Progenitor cell of endocrine pancreas (in vitro differentiated cells): ENCODE measurements at places on chromosomes 1 and 21. TPM values are rescaled to one million over a fixed set of nuclear protein-coding genes. Genes with fewer than 3 reads are reported as not detected.

The OR10Z1 gene
- not detected in 2 replicates for total RNA-seq

The FCAMR gene
- not detected in 2 replicates for total RNA-seq

The FCRL6 gene
- total RNA-seq = not detected in 2 replicates

The RAP1GAP gene
- total RNA-seq = 15.3 and 16.1 TPM in 2 replicates

The DNAJC11 gene
- 64.1 and 65.8 TPM in 2 replicates for total RNA-seq

The ADAMTS5 gene
- total RNA-seq = 3.2 and 6.3 TPM in 2 replicates

GRCh38 chr1:12148160-12148957 lies 18.4 kb upstream of the TNFRSF1B start:
- DNase-seq = no peak

- DNase-seq = no peak
These were observed 143.0 kb upstream of the GRIK3 start for GRCh38 chr1:37177230-37177864.

GRCh38 chr1:117860896-117861610 lies 68.4 kb downstream of the GDAP2 start:
- DNase-seq = no peak

- no peak for DNase-seq
These were observed 17.9 kb downstream of the CSTB start for GRCh38 chr21:43758111-43758641.

DNA sequence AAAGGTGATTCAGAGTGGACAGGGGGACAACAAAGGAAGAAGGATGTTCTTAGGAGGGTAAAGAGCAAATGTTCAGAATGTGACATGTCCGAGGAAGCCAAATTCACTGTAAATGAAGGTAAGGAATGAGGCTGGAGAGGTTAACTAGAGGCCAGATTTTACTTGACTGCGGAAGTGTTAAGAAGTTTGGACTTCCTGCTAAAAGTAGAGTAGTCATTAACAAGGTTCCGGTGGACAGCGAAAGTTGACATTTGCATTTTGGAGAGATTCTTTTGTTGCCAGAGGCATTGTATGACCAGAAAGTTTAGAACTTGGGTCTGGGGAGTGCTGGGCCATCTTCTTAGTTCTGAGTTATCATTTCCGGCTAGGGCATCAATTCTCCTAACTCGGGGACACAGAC lies 7.2 kb upstream of the ERRFI1 start:
- DNase-seq = no peak

GRCh38 chr1:91578320-91579109 lies 77.9 kb downstream of the CDC7 start:
- no peak for DNase-seq

DNA sequence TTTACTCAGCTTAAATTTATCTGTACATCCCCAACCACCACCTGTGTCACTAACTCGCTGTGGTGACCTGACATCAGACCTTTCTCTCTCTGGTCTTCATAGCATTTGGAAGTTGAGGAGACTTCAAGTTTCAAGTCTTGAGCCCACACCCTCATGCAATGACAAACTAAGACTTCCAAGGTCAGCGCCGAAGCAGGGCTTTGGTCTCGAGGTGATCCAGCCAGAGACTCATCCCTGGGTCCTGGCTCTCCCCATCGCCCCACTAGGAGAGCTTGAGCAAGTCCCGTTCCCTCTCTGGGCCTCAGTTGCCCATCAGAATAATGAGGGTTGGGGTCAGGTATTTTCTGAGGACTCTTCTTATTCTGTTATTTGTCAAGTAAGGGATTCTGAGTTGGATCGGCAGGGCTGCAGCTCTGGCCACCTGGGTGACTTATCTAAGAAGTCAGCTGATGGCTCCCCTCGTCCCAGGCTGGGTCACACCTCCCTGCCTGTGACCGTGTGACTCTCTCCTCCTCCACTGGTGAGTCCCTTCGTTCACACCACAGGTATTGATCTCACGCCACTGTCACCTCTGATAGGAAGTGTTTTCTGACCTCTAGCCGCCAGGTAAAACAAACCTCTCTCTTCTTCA lies 143.7 kb upstream of the RUNX3 start:
- DNase-seq = no peak

DNA sequence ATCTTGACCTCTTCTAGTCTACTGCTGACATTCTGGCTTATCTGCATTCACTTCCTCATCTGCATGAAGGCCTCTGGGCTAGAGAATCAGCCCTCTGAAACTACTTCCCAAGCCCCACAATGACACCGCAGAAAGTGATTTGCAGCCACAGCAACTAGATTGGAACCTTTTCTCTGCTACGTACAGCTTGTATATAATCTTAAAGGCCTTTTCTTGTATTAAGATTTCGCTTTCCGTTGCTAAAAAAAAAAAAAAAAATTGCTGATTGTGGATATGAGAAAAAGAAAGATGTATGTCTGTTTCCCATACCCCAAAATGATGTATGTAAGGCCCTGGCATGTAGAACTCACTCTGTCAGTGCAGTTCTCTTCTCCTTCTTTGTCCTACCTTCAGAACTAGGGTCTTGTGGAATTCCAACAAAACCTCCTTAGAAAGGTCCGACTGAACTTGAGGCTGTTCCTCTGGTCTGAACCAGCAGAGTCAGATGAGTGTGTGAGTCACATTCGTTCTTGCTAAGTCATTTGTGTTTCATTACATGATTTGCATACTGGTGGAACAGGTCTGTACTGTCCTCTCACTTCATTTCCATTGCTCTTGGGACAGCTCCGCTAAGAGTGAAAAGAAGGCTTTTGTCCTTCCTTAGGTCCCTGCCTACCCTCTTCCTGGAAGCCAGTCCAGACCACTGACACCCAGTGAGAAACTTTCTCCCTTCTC lies 62.7 kb downstream of the PLPP3 start:
- DNase-seq = no peak

GRCh38 chr1:228363686-228364067 lies 43.0 kb downstream of the TRIM11 start:
- no peak for DNase-seq

DNA sequence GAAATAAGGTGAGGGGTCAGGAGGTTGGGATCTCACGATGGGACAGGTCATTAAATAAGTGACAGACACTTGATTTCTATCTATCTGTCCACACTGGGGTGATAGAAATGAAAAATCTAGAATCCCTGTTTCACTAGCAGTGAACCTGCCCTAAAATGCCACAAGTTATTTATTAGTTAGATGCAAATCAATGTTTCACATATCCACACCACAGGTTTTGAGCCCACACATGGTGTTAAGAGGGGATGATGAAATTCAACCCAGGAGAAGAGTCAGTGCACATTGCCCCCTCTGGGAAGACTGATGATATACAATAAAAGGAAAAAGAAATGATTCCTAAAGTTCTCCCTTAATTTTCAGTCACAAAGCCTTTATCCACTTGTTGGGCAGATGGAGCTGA lies 10.1 kb upstream of the NTPCR start:
- no peak for DNase-seq

DNA sequence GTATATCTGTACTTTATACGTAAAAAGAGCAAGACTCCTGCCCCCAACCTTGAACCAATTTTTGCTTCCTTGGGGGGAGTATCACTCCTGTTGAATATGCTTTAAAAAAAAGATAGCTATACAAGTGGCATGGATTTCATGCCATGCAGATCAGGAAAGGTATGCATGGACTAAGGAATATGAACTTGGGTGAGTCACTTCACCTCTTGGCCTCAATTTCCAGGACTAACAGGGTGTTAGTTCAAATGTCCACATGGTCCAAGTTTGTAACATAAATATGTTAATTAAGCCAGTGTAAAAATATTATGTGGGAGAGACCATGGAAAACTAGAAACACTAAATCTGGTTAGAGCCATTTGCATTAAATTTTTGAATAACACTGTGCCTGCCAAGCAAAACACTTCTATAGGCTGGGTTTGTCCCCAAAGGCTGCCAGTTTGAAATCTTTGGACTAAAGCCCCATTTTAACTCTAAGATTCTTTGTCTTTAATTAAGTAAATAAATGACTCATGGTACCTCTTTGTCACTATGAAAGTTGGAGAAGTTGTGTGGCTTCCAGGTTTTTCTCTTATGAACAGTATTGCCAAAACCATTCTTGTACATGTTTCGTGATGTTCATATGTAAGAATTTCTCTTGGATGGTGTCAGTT lies 33.1 kb downstream of the FAM177B start:
- no peak for DNase-seq

GRCh38 chr1:109083923-109084322 lies 6.6 kb upstream of the TMEM167B start:
- DNase-seq = no peak

DNA sequence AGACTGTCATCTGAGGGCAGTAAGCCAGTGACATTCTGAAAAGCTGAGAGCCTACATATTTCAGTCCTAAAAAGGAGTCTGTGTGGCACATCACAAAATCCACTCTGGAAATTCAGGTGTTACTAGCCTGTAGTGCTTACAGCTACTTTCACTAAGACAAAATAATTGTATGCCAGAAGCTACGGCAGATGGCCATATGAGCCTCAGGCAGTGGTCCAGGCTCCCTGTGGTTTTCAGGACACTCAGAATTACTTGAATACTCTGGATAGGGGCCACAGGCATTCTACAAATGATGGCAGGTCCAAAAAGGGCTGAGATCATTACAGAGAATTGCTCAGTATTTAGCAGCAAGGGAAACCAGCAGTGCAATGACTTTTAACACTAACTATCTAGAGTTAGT lies 527.1 kb downstream of the MRPL39 start:
- DNase-seq = no peak
